NCI-H446 treated with DMSO at 0.1 percent for 48 hours (cell line): ENCODE measurements at places on chromosomes 16 and 17.
A peak's percentile ranks its signal among the peaks of the same experiment; 100 is the strongest.

DNA sequence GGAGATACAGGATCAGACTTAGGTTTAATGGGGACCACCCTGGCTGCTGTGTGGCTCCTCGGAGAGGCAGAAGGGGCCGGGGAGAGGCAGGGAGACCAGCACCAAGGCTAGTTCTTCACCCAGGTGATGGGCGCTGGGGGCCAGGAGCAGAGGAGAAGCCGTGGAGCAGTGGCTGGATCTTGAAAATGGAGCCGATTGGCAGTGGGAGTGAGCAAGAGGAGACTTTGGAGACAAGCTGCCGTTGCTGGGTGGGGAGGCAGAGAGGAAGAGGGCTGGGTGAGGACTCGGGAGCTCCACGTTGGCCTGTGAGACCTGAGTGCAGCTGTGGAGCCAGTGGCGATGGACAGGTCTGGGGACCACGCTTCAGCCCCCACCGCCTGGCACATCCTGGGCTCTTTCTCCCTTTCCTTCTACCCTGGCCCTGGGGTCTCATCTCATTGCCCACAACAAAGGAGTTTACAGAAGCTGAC lies 9.0 kb downstream of the RAB11FIP4 start:
- DNase-seq = no peak

- no peak for DNase-seq
These were observed 32.0 kb downstream of the CDH13 start for GRCh38 chr16:82658796-82659195.

DNA sequence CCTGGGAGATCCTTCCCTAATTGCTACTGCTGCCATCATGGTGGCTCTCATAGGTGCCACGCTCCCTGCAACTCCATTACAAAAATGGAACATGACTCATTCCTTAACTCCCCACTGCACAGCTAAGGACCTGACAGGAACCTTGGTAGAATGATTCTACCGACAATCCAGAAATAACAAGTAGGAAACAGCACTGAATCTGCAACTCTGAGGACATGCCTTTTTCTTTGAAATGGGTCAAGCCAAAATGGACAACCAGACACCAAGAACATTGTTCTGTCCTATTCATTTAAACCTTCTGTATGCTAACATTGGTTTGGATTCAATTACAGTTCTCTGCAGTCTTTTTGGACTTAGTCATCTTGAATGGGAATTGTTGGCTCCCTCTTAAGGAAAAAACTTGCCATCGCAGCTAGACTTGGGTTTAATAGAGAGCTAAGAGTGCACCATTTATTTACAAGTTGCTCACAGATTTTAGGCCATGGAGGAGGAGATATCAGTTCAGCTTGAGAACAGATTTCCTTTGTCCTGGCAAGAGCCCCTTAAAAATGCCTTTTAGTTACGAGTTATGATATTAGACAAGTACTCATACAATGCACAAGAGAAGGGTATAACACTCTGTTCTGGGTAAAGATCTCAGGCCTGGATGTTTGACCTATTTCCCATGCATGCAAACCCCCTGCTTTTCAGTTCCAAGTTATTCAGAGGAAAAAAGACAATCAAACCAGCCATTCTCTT lies 20.9 kb upstream of the NSRP1 start:
- peak; percentile 25 for DNase-seq

DNA sequence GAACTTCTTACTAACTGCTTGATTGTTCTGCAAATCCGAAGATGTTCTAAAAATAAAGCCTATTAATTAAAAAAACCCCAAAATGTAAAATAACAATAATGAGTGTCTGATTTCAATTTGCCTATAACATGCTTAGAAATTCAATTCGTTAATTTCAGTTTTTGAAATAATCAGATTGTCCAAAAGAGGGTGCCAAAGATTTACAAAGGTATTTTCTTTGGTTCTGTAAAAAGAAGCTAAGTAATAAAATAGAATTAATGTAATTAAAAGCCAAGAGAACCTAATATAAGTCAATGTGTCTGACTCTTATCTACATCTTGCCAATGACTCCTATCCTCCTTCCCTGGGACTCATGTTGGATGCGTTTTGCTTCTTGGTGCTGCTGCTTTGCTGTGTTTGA lies 75.0 kb upstream of the CPHXL start:
- no peak for DNase-seq

DNA sequence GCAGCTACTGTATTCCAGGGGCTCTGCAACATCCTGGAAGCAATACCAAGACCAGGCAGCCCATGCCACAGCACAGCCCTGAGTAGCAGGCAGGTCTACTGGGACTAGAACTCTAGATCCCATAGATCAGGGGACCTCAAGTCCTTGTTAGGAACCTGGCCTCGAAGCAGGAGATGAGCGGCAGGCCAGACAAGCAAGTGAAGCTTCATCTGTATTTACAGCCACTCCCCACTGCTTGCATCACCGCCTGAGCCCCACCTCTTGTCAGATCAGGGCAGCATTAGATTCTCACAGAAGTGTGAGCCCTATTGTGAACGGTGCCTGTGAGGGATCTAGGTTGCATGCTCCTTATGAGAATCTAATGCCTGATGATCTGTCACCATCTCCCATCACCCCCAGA lies 295.7 kb upstream of the TNRC6C start:
- DNase-seq = no peak

GRCh38 chr17:62722625-62723024 lies 85.5 kb downstream of the MARCHF10 start:
- DNase-seq = no peak

DNA sequence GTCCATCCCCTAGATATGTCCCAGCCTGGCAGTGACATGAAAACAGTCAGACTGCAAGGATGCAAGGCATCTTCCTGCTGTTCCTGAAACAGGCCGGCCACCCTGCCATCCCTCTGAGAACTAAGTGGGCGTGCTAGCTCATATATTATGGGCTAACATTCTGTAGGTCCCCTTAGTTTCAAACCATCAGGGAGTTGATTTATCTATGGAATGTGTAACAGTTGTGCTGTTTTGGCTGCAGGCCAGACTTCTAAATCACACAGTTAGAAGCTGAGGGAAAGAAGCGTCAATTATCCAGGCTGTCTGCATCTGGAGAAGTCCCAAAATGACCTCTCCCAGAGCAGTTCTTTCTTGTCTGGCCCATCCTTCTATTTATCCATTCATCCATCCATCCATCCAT lies 102.7 kb upstream of the DNAH9 start:
- DNase-seq = no peak

DNA sequence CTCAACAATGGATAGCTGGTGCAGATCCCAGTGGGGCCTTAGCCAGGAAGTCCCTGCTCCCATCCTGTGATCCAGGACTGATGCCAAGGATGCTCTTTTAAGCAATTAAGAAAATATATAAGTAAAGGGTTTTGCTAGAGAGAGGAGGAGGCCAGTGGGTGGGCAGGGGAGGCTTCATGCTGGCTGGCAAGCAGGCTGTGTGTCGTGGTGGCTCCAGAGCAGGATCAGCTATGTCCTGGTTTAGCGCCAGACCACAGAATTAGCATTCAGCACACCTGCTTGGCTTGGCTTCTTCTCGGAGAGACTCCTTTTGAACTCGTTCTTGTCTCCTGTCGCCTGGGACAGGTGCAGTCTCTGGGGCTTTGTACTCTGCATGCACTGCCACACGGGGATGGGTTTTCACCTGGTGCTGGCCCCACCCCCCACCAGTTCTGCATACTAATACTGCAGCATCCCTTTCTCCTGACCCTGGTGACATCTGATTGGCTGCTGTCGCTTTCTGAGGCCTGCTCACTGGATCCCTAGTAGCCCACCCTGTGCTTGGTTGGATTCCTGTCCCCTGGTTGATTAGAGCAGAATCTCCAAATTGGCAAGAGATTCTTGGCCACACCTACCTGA lies 66.1 kb downstream of the PLD6 start:
- no peak for DNase-seq

DNA sequence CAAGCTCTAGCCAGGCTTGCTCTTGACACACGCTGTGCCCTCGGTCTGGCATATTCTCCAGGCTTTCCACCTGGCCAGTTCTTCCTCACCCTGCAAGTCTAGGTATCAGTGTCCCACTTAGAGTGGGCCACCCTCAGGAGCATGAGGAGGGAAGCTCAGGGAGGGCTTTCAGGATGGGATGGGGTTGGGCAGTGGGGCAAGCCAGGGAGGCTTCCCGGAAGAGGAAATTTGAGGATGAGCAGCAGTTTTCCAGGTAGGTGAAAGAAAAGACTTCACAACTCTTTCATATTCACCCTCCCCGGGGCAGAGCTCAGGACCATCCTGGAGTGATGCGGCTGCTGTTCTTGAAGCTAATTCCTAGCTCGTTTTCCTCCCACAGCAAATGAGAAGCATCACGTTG lies 14.5 kb upstream of the LDHD start:
- DNase-seq = no peak

DNA sequence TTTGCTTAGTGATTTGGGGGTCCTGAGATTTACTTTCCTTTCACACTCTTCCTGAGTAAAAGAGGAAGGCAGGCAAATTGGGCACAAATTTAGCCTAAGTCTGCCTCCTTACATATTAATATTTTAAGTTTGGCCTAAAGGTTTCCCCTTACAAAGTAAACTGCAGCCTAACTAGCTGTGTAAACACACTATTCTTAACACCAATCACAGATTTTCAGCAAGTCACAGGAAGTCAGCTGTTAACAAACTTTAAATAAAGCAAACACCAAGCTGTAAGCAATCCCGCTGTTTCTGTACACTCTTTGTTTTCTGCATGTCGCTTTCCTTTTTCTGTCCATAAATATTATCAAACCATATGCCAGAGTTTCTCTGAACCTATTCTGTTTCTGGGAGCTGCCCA lies 45.1 kb upstream of the ABCC11 start:
- DNase-seq = no peak

DNA sequence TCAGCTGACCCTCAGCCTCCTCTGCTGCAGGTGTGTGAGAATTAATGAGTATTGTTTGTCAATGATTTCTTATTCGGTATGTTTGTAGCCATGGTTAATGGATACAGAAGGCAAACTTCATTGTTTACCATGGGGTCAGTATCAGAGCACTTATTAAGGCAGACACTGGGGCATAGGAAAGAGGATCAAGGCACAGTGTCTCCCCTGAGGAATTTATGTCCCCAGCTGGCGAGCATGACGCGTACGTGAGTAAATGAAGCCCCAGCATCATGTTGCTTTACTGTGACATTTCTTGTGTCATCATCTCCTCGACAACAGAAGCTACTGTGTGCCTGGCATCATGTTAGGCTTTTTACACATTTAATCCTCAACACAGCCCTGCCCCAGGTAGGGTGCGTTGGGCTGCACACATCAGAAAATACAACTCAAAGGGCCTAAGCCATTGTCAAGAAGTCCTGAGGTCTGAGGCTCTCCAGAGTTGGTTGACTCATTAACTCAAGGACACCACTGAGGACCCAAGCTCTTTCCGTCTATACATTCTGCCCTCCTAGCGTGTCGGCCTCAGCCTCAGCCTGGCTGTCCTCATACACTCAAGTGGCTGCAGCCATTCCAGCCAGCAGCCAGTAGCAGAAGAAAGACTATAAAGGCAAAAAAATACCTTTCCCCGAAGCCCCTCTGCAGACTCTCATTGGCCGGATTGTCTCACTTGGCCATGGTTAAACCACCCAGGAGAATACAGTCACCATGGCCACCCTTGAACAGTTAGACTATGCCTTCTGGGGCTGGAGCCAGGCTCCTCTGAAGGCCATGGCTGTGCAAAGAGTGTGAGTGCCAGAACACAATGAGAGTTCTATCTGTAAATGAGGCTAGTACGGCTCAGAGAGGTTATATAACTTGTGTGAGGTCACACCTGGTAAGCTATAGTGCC lies 13.9 kb upstream of the ZCCHC14 start:
- DNase-seq = no peak

- no peak for DNase-seq
These were observed 29.8 kb downstream of the LAT start for GRCh38 chr16:29014561-29015069.

- DNase-seq = no peak
These were observed 26.3 kb upstream of the APOH start for GRCh38 chr17:66255527-66255971.

- DNase-seq = no peak
These were observed 76.5 kb downstream of the GPRC5B start for GRCh38 chr16:19808061-19808641.

DNA sequence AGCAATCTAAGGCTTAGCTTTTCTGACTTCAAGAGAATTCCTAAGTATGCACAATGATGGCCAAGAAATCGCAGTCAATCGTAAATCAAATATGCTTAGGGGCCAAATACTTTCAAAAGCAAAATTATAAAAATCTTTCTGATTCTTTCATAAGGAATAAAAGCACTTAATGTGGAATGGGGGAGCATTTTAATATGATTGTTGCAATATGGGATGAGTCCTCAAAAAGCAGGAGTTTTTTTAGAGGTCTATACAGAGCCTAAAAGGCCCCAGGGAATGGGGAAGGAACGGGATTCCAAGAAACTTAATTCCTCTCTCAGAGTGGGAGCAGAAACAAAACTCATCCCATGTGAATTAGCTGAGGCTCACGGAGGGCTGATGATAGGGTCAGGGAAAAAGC lies 14.7 kb upstream of the SLC39A11 start:
- DNase-seq = no peak

- DNase-seq = no peak
These were observed 76.3 kb downstream of the KSR1 start for GRCh38 chr17:27532269-27533263.

DNA sequence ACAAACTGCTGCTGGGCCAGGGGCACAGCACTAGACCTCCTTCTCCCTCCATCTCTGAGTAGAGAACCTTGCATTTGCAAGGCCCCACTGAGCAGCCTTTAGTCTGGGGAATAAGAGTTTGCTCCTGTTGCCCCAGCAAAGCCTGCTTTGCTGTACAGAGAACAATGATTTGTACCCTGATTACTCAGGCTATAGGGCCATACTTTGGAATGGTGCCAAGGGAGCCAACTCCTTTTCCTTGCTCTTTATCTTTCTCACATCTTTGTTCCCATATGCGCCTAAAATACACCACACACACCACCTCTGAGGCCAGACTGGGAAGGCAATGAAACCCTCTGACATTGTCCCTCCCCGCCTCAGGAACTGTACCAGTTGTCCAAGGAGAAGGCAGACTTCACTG lies 21.2 kb downstream of the LIG3 start:
- DNase-seq = no peak

- DNase-seq = no peak
These were observed 6.9 kb downstream of the SNTB2 start for GRCh38 chr16:69193855-69194254.
